ENCODE measurements at places on chromosomes 13 and 19.

DNA sequence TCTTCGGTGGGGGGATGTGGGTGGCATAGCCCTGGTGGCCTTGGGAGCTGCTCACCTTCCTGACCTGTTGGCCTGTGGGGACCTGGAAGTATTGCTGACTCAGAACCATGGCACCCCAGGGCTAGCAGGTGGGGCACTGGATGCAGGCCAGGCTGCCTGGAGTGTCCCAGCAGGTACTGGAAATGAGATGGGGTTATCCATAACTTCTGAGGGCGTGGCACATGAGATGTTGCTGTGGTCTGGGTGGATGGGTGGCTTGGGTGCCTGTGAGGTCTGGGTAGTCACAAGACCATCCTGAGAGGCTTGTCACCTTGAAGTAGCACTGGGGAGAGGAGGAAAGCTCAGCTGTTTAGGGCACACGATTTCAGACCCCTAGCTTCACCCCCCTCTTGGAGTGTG lies 636 bp upstream of the RNF225 start:
- no peak for DNase-seq

DNA sequence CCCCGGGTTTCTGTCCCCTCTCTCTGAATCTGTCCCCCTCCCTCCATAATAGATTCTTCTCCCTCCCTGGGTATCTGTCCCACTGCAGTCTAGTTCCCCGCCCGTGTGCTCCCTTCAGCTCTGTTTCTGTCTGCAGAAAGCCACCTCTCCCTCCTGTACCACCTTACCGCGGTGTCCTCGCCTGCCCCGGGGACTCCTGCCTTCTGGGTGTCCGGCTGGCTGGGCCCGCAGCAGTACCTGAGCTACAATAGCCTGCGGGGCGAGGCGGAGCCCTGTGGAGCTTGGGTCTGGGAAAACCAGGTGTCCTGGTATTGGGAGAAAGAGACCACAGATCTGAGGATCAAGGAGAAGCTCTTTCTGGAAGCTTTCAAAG lies 1.3 kb downstream of the FCGRT start:
- no peak for DNase-seq

DNA sequence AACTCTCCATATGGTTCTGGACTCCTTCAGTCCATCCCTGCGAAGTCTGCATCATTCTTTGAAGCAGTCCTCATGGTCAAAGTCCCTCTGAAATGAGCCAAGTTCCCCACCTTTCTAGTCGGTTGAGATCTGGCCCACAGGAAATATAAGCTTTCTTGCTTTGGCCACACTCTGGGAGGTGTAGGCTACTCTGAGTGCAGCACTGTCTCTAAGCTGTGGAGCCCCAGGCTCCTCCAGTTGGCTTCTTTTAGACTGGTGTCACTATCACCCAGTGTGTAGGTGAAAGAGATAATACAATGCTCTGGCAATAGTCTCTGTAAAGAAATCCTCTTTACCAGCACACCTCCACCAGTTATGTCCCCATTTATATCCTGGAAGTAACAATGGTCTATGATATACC lies 486.5 kb upstream of the KLF12 start:
- DNase-seq, result no peak

DNA sequence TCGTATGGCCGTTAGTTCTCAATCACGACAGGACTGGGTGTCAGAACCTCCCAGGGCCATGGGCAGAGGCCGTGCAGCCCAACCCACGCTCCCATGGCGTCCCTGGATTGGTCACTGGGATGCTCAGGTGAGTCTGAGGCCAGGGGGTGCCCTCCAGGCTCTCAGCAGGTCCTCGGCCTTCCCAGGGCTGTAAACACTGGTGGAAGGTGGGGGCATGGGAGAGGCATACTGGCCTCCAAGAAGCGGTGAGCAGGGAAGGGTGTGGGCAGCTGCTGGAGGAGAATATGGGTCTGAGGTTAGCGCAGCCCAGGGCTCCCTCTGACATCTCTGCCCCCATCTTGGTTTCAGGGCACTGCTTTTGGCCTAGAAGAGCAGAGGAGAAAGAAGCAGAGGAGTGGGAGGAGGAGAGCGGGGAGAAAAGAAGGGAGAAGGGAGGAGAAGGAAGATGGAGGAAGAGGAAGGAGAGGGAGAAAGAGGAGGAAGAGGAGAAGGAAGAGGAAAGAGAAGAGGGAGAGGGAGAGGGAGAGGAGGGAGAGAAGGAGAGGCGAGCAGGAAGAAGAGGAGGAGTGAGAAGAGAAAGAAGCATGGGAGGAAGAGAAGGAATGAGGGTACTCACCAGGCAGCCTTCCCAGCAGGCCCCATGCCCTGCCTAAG lies 62.3 kb downstream of the CEBPG start:
- no peak for DNase-seq

- DNase-seq, result no peak
Measured at GRCh38 chr19:51123802-51124201, 904 bp upstream of the SIGLEC9 start.

DNA sequence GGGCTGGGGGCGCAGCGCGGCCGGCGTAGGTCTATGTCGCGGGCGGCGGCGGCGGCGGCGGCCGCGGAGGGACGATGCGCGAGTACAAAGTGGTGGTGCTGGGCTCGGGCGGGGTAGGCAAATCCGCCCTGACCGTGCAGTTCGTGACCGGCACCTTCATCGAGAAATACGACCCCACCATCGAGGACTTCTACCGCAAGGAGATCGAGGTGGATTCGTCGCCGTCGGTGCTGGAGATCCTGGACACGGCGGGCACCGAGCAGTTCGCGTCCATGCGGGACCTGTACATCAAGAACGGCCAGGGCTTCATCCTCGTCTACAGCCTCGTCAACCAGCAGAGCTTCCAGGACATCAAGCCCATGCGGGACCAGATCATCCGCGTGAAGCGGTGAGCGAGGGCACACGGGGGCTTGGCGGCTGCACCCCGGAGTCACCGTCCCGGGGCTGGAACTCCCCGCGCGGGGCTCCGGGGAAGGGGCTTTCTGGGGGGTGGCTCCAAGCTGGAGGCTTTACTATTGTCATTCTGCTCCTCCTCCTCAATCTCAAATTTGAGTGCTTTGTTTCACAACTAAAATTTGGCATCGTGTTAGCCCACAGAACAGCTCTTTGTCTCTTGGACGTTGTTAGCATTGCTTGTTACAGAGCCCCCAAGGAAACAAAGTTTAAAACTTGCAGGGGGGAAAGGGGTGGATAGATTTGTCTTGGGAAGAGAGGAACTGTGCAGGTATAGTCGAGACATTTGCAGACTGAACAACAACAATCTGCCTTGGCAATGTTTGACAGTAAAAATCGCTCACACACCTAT lies 630 bp downstream of the RAP2A start:
- peak; percentile 9 for DNase-seq

- DNase-seq, result no peak
Measured at GRCh38 chr19:3516675-3517207, 10.6 kb downstream of the FZR1 start.

GRCh38 chr19:44585371-44586133 lies 27.8 kb upstream of the IGSF23 start:
- no peak for DNase-seq

DNA sequence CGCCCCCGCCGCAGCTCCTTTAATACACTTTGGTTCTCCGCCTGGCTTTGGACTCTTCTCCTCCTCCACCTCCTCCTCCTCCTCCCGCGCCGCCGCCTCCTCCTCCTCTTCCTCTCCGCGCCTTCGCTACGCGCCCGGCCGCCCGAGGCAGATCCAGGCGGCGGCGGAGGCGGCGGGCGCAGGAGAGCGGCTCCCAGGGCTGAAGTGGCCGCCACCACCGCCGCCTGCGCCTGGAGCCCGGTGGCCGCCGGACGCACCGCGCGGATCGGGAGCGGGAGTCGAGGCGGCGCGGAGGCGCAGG lies at the start of gene ZIC2:
TSS of gene ZIC2 (plus strand) at position 50 of the 301 bp plus-strand sequence. CDS start 281 bp downstream, outside the sequence.
- DNase-seq, result no peak

- DNase-seq, result no peak
Measured at GRCh38 chr13:46756977-46757376, 40.0 kb downstream of the ESD start.

GRCh38 chr19:57319869-57320179 lies 448 bp upstream of the ZNF543 start:
- DNase-seq, result no peak

DNA sequence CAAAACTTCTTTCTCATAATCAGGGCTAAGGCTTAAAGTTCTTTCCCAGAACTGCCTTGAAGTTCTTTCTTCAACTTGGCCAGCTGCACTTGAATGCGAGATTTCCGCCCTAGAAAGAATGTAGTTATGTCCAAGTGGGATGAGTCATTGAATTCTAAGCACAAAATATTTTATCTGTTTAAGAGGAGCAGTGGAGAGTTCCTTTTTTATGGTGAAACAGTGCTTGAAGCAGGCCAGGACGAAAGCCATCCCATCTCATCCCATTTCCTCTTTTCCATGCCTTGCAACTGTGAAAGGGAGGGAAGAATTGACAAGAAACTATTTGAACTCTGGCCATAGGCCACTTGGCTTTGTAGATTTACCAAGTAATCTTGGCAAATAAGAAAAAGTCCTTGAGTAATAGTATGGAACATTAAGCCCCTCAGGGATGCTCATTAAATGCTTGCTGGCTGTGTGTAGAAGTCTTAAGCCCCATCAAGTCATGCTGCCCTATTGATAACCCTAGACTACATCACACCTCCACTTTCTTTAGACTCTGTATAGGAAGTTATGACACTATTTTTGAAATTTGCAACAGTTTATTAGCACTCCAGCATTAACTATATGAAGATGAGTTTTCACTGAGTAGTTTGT lies 174.5 kb downstream of the KCTD12 start:
- no peak for DNase-seq

- no peak for DNase-seq
Measured at GRCh38 chr13:35672611-35673010, 196.1 kb upstream of the MAB21L1 start.

- DNase-seq, result no peak
Measured at GRCh38 chr19:3323658-3324057, 42.7 kb upstream of the NFIC start.

GRCh38 chr13:79124183-79124582 lies 281.9 kb downstream of the RBM26 start:
- no peak for DNase-seq

DNA sequence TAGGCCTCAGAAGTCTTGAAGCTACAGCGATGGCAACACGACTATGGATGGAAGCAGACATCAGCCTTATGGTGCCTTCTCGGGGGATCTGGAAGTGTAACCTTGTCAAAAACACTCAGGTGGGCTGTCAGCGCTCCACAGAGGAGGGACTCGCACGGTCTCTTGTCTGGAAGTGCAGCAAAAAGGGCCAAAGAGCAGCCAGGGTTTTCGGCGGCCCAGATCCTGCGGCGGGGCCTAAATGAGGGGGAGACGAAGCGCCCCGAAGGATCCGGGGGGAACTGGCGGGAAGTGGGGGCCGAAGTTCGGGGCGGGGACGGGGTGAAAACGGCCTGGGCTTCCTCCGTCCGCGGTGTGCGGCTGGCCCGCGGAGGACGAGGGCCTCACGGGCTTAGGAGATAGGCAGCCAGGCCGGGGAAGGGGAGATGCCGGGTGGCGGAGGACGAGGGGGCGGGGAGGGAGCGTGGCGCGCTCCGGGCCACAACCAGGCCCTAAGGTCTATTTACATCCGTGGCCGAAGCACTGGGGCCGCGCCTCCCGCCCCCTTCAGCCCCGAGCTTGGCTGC lies 637 bp downstream of the RANBP3 start:
- no peak for DNase-seq

GRCh38 chr19:2495130-2495641 lies 19.3 kb downstream of the GADD45B start:
- no peak for DNase-seq

DNA sequence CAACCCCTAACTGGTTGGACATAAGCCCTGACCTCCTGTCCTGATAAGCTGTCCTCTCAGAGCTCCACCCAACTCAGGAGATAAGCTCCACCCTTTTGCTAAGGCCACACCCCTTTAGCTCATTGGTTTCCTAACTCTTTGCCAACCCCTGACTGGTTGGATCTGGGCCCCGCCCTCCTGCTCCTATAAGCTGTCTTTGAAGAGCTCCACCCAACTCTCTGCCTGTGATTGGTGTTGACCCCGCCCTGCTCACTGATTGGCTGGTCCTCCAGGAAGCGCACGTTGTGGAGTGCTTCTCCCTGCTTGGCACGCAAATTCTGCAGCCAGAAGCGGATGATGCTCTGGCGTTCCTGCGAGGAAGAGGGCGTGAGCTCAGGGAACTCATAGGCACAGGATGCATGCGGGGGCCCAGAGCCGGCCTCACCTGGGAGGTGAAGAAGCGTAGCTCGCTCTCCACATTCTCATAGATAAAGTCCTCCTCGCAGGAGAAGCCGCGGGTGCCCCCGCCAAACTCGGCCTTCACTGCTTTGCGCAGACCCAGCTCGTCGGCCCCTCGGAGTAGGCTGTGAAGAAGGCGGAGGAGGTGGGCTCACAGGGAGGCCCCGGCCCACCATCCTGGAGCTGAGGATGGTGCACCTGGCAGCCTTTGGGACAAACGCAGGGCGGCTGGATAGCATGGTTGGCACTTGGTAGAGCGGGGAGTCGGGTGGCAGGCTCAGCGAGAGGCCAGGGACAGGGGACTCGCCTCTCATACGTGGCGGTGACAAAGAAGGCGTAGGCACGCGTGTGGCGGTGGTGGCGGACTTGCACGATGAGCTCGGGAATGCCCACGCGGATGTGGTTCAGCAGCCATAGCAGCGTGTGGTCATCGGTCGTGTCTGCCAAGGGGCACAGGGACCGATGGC lies 1.7 kb downstream of the ANO8 start:
- no peak for DNase-seq

GRCh38 chr13:87198371-87198770 lies 472.8 kb upstream of the SLITRK5 start:
- no peak for DNase-seq

- DNase-seq, result no peak
Measured at GRCh38 chr19:1755467-1756171, 2.3 kb downstream of the ONECUT3 start.

DNA sequence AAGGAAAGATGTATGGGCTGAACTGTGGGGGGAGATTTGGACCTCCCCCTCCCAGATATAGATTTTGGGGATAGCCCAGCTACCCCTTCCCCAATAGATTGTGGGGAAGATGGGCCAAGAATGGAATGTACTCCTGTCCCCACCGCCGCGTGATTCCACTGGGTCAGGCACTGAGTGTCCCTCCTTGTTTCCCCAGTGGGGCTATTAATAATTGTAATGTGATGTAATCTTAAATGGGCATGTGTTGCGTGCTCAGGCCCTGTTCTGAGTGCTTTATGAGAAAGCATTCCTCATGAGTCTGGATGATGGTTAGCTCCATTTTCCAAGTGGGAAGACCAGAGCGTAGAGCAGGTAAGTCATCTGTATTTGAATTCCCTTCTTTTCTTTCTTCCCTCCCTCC lies 1.4 kb downstream of the PSMD8 start:
- DNase-seq, result no peak

DNA sequence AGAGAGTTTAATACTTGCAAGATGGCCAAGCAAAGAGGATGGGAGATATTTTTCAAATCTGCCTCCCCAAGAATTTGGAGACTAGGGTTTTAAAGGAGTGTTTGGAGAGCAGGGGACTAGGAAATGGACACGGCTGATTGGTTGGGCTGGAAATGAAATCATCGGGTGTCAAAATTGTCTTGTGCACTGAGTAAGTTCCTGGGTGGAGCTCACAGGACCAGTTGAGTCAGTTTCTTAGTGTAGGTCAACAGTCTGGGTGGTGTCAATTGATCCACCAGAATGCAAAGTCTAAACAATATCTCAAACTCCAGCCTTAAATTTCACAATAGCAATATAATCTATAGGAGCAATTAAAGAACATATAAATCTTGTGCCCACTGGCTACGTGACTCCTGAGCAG lies 23.0 kb upstream of the CEACAM4 start:
- DNase-seq, result no peak

- DNase-seq, result no peak
Measured at GRCh38 chr13:23615395-23616081, 45.3 kb downstream of the TNFRSF19 start.

- DNase-seq, result no peak
Measured at GRCh38 chr19:40264314-40265054, 20.7 kb downstream of the AKT2 start.

- peak; percentile 47 for DNase-seq
Measured at GRCh38 chr19:19642506-19643157, 825 bp downstream of the GMIP start.
